Frontal cortex (tissue), 4 donors: ENCODE measurements at places on chromosomes 1 and 21. TPM values are rescaled to one million over a fixed set of nuclear protein-coding genes. Genes with fewer than 3 reads are reported as not detected.

GRCh38 chr1:157292302-157292701, 154.1 kb upstream of the ETV3 start:
- DNase-seq = no peak

DNA sequence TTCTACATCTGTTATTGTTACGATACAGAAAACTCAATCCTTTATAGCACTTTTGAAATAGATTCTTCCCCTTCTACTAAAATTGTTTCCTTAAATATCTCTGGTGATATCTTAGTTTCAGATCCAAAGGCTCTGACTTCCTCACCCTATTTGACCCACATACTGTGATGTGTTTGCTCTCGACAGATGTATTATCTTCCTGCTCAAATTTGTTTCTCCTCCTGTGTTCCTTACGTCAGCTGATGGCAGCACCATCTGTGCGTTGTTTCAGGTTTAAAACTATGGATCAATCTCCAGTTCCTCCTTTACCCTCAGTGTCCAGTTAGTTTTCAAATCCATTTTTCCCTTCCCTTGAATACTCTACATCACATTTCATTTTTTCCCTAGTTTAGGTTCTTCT, 274.4 kb downstream of the RYR2 start:
- no peak for DNase-seq

The LCE2A gene
- not detected for total RNA-seq

DNA sequence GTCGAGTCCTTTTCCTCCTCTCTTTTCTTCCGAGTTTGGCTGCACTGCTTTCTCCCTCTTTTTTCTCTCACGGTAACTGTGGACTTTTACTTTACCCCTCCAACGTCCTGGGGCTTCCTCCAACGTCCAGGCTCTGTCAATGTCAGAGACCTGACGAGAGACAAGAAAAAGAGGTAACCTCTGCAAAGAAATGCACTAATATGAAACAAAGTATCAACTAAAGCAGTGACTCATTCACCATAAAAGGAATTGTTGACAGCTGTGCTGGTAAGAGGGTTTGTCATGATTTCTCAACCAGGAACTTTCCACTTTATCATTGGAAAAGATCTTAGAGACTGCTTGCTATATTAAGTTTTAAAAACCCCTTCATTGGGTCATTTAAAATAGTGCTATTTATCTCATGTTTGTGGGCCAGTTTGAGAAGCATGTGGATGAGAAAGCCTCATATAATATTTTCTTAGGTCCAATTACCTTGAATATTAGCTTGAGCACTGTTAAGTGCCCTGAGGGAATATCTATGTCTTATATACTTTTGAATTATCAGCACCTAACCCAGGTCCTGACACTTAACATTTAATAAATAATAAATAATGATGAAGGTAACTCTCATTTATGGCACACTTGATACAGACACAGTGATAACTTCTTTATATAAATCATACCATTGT, at the start of gene GBP2:
GBP2 (minus strand) TSS at position 202 of the 668 bp plus-strand sequence. CDS start 4,148 bp downstream, outside the sequence.
- peak; percentile 44 for DNase-seq

- no peak for DNase-seq
Observed at GRCh38 chr1:110420874-110421793, 13.6 kb upstream of the LAMTOR5 start.

GRCh38 chr1:167185974-167186657, 34.6 kb upstream of the POU2F1 start:
- no peak for DNase-seq

The TMEM125 gene
- 0.82 TPM for total RNA-seq

DNA sequence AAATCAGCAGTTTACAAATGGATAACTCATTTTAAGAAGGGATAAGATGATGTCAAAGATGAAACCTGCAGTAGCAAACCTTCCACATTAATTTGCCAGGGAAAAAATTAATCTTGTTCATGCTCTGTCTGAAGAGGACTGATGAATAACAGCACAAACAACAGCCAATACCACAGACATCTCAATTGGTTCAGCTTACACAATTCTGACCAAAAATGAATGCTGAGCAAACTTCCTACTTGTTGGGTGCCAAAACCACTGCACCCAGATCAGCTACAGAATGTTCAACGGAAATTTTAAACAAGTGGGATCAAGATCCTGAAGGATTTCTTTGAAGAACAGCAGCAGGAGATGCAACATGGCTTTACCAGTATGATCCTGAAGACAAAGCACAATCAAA, 98.3 kb downstream of the COQ8A start:
- no peak for DNase-seq

DNA sequence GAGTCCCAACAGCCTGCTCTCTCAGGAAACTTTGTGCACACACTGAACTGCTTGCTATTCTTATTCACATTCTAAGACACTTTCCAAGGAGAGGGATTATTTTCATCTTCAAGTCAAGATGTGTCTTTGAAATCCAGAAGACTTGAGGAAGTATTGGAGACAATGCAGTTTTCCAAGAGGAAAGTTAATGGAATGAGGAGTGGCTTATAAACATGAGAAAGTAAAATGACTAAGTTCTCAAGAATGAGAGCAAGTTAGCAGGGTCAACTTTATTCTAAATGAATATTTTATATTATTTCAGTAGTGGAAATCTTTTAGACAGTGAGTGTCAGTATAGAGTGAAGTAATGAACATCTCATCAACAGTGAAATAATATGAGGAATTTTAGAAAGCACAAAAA, 1239.3 kb downstream of the MRPL39 start:
- no peak for DNase-seq

GRCh38 chr1:119590393-119590792, 57.7 kb downstream of the ZNF697 start:
- DNase-seq = no peak

GRCh38 chr1:167221126-167221737, 546 bp downstream of the POU2F1 start:
- DNase-seq = no peak

DNA sequence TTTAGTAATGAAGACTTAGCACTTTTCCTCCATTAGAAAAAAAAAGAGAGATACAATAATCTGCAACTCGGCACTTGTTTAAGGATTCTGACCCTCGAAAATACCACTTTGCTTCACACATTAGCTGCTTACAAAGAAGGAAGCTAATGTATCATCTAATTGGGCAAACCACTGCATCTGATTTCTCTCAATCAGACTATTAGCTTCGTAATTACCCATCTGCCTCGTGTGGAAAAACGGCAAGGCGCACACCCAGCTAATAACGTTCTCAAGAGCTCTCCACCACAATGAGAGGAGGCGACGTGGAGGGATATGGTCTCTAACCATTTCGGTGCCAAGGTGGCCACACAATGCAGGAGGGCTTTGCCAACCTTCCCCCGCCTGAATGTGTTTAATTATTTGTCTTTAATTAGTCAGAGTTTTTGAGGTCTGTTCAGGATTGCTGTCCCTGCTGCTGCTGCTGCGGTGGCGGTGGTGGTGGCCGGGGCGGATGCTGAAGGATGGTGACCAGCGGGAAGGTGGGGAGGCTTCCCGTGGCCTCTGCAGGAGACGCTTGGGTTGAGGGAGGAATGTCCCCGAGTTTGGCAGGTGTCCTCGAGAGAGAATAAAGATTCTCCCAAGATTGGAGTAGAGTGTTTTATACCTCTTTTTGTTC, 374.5 kb downstream of the RPS6KC1 start:
- no peak for DNase-seq

- DNase-seq = no peak
Observed at GRCh38 chr1:43976045-43976444, 1.3 kb downstream of the ATP6V0B start.

DNA sequence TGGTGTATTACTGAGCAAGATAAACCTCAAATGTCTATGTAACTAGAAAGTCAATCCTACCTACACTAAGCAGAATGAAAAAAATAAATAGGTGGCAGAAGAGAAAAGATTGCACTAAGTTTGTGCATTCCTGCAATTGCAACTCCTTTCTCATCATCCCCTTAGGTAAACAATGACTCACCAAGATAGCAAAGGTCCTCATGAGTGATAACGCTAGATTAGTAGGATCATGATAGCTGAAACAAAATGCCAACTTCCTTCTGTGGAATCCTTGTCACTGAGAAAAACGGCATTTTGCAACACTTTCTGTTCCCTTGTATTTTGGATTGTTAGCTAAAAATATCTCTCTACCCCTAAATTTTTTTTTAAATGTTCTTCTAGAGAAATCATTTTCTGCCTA, 20.0 kb upstream of the FCER1A start:
- DNase-seq = no peak

GRCh38 chr1:30478799-30479563, 244.4 kb downstream of the MATN1 start:
- no peak for DNase-seq

The PPFIA4 gene
- 12.6 TPM for total RNA-seq

GRCh38 chr1:24918995-24919605, 11.0 kb downstream of the RUNX3 start:
- DNase-seq = no peak

The UQCRHL gene
- total RNA-seq = 2.9 TPM

DNA sequence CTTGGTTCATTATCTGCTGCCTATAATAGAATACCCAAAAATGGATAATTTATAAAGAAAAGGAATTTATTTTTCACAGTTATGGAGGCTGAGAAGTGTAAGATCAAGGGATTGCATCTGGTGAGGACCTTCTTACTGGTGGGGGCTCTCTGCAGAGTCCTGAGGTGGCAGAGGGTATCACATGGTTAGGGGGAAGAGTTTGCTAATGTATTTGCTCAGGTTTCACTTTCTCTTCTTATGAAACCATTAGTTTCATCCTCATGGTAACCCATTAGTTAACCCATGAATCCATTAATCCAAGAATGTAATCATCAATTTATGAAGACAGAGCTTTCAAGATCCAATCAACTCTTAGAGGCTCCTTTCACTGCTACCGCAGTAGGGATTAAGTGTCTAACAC, 120.6 kb downstream of the DNM3 start:
- DNase-seq = no peak

The AADACL3 gene
- total RNA-seq = not detected

- no peak for DNase-seq
Observed at GRCh38 chr1:191152776-191153175, 675.1 kb upstream of the BRINP3 start.

GRCh38 chr1:72117621-72118020, 164.7 kb downstream of the NEGR1 start:
- DNase-seq = no peak

The VANGL2 gene
- 11.0 TPM for total RNA-seq

GRCh38 chr1:226736908-226737818, 1.9 kb downstream of the ITPKB start:
- DNase-seq = peak; percentile 65

The GIPC2 gene
- total RNA-seq = 0.41 TPM

The CELA3A gene
- not detected for total RNA-seq

DNA sequence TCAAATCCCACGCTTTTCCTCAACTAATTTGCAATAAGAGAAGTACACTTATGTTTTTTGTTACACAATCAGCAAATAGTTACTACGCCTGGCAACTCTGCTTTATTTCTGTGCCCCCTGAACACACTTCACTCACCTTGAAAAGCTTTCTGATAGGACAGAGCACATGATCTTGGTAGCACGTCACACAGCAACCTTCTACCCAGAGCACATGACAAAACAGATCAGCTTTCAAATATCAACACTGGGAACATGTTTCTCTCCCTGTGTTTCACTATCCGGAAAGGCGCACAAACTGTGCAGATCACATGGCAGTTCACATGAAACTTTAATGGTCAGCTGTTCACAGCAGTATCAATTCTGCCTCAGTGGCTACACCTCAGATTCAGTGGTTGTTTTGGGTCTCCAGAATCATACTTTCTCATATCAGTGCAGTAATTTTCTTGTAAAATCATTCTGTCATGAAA, 2.2 kb downstream of the SLC19A2 start:
- DNase-seq = no peak

GRCh38 chr1:185926588-185926987, 192.4 kb downstream of the HMCN1 start:
- no peak for DNase-seq

DNA sequence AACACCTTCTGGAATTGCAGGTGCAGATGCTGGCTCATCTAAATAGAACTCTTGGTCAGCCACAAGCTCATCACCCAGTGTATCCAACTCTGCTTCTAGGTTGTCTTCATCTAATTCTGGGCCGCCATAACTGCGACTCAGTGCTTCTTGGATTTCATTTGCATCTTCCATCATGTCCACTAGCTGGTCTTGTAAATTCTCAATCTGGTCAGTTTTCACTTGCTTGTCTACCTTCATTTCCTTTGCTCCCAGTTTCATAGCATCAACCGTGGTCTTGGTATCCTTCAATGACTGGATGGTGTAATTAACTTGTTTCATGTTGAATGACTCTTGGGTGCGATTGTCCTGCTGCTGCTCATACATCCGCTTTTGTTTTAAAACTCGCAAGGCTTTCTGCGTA, 10.3 kb downstream of the ZBED6 start:
- DNase-seq = no peak

DNA sequence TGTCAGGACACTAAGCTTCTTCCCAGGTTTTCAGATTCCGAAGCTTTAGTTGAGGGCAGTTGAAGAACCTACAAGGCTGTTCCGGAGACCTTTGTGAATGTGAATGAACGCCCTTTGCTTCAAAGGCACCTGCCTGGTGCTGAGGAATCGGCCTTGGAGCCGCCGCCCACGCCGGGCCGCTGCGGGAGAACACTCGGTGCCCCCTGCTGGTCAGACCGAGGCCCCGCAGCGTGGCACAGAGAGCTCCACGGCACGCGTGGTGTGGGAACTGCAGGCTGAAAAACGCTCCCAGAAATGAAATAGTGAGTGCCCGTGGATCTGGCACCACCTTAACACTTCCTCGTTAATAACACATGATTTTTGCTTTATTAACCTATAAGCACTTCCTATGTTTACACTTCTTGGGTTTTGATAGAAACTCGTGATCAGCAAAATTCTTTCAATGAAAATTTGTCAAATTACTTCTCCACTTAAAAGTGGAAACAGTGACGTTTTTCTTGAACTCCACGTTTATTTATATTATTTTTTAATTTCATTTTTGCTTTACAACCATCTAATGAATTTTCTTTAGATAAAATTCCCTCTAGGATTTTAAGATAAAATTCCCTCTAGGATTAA, 460.6 kb downstream of the DSCAM start:
- peak; percentile 44 for DNase-seq

- DNase-seq = no peak
Observed at GRCh38 chr1:18398791-18399530, 81.8 kb upstream of the KLHDC7A start.

DNA sequence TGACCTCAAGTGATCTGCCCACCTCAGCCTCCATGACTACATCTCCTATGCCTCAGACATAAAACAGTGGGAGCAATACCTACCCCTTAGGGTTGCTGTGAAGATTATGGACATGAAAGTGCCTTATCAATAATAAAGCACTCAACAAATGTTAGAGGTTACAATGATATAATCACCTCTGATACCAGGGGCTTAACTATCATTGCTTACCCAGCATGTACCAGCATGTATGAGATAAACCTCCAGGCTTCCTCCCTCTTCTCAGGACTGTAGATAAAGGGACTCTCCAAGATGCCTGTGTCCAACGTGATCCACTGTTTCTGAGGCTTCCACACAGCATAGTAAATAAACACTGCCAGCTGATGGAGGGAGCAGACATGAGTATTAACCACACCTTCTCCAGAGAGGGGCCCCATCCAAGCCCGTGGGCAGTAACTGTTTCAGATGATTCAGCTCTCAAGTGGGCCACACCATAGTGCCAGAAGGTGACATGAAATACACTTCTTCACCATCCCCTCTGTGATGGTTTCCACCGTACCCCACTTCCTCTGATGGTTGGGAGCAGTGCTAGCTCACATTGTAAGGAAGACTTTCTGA, 26.2 kb downstream of the RHBDL2 start:
- DNase-seq = no peak

The SPRR4 gene
- total RNA-seq = not detected

The WLS gene
- 28.1 TPM for total RNA-seq

The KLF18 gene
- total RNA-seq = not detected

The C1QC gene
- 7.3 TPM for total RNA-seq

The FBXO2 gene
- total RNA-seq = 6.1 TPM
